WERI-Rb-1 (cell line): ENCODE measurements at places on chromosomes 6 and 20.

- no peak for DNase-seq
Measured at GRCh38 chr6:66376001-66376400, 669.0 kb upstream of the EYS start.

DNA sequence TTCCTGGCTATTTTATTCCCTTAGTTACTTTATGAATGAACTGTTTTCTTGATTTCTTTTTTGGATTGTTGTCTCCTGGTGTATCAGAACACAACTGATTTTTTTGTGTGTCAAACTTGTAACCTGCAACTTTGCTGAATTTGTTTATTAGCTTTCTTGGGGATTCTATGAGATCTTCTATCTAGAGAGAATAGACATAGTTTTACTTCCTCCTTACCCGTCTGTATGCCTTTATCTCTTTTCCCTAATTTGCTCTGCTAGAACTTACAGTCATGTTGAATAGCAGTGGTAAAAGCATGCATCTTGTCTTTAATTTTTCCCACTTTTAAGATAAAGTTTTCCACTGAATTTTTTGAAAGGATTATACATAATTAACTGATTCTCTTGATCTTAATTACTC, 13.2 kb downstream of the RNF146 start:
- no peak for DNase-seq

DNA sequence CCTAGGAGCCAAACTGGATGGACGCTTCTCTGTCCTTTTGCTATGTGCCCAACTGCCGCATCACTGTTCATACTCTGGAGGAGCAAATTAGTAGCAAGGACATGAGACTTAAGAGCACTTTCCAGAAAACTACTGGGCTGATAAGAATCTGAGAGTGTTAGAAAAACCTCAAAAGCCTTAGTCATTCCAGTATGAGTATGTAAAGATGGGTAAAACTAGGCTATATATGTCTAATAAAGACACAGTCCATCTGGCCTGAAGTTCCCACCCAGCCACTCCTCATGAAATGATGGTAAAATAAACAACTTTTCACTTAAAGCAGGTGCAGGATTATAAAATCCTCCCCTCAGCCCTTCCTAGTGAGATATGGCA, 30.6 kb downstream of the SHLD1 start:
- no peak for DNase-seq

DNA sequence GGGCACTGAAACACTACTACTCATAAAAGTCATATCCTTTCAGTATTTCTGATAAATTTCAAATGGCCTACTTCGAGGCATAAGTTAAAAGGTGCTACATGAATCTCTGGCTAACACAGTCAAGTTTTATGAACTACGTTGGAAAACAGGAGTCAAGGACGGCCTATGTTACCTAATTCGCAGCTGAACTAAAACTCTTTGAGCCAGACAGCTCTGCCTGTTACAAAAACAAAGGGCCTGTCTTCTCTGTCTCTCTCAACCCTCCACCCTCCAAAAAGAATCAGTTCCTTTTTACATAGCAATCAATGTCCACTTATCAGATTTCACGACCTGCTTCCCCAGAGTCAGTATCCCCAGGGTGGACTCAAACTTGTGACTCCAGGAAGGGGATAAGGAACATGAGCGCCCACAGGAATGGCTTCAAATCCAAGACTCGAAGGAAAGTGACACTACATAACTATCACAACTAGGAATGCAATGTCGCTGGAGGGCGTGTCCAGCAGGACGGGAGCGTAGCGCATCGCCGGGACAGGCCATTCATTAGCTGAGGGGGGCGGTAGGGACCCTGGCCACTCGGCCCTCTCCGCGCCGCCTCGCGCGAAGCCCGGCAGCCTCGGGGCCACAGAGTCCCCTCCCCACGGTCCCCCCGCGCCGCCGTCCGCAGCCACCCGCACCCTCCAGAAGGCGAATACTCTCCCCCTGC, 591 bp downstream of the IBTK start:
- DNase-seq = peak; percentile 68

GRCh38 chr6:137767911-137768690, 99.0 kb upstream of the TNFAIP3 start:
- no peak for DNase-seq

GRCh38 chr6:34955442-34955841, 66.4 kb downstream of the ANKS1A start:
- DNase-seq = no peak

- no peak for DNase-seq
Measured at GRCh38 chr6:548517-548916, 108.4 kb downstream of the HUS1B start.

- DNase-seq = no peak
Measured at GRCh38 chr6:32164295-32164694, at the start of gene EGFL8. TSS of gene EGFL8 (plus strand) at chr6:32164595. CDS start at chr6:32166166, 1,571 bp downstream.
